CD4-positive, alpha-beta T cell (primary cell): ENCODE measurements at places on chromosomes 5 and 9.

- no peaks in the 10 kb centered on the region for H3K36me3 ChIP-seq
- H3K27ac ChIP-seq = no peak overlapping the region
- no peaks in the 10 kb centered on the region for H3K4me1 ChIP-seq
- H3K27me3 ChIP-seq = peaks cover 2% of the 10 kb centered on the region
- H3K4me3 ChIP-seq = no peak overlapping the region
These were observed 19.9 kb upstream of the KCNIP1 start for GRCh38 chr5:170483701-170484458.

DNA sequence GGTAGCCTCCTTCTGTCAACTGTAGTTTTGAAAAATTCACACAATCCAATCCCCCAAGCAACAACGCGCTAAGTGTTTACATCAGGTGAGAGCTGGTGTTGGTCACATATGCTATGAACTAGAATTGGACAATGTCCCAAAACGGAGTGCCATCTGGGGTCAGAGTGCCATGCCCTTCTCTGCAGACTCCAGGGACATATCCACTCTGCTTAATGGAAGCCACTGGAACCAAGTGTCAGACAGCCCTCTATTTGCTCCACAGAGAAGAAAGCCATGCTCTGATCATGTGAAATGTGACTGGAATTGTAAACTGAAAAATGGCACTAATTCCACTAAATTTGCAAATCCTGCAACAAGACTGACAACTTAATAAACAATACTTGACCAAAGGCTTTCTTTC lies 12.2 kb downstream of the ABCA1 start:
- no peaks in the 10 kb centered on the region for H3K36me3 ChIP-seq
- H3K27me3 ChIP-seq = no peaks in the 10 kb centered on the region
- no peak overlapping the region for H3K27ac ChIP-seq
- H3K4me1 ChIP-seq = no peaks in the 10 kb centered on the region
- DNase-seq = no peak

GRCh38 chr9:122222791-122223190 lies 6.0 kb downstream of the LHX6 start:
- no peak overlapping the region for H3K4me3 ChIP-seq
- H3K27ac ChIP-seq = no peak overlapping the region
- peaks cover 26% of the 10 kb centered on the region for H3K4me1 ChIP-seq
- peaks cover 80% of the 10 kb centered on the region for H3K27me3 ChIP-seq
- H3K36me3 ChIP-seq = no peaks in the 10 kb centered on the region

DNA sequence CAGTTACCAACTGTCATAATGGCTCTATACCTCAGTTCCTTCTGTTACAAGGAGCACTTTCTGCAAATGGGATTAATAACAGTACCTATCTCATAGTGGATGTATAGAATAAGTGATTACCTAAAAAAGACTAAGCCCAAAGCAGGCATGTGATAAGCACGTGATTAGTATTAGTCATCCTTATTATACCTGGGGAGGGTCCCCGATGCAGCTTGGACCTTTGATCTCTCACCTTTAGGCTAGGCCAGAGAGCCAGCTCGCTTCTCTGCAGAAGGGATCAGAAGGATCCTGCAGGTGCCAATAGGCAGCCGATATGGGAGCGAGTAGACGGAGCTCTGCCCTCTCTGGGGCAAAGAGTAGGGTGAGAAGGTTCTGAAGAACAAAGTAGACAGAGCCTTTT lies 4.0 kb downstream of the JADE2 start:
- H3K36me3 ChIP-seq = peaks cover 26% of the 10 kb centered on the region
- H3K4me1 ChIP-seq = peaks cover 72% of the 10 kb centered on the region
- H3K27me3 ChIP-seq = no peaks in the 10 kb centered on the region
- no peak for DNase-seq
- no peak overlapping the region for H3K27ac ChIP-seq

- H3K27me3 ChIP-seq = no peaks in the 10 kb centered on the region
- H3K4me1 ChIP-seq = no peaks in the 10 kb centered on the region
- DNase-seq = no peak
- H3K36me3 ChIP-seq = peaks cover 9% of the 10 kb centered on the region
- no peak overlapping the region for H3K4me3 ChIP-seq
These were observed 12.5 kb downstream of the CARD6 start for GRCh38 chr5:40853632-40854192.

- H3K4me3 ChIP-seq = peak within 1 kb of the TSS; percentile 82
- DNase-seq = peak; percentile 19
- H3K36me3 ChIP-seq = no peaks in the 10 kb centered on the region
- peaks cover 22% of the 10 kb centered on the region for H3K27me3 ChIP-seq
These were observed at the start of gene SEPTIN8 for GRCh38 chr5:132777209-132778069. Gene SEPTIN8 (minus strand): TSS chr5:132777239. CDS start chr5:132777137, 102 bp downstream.

DNA sequence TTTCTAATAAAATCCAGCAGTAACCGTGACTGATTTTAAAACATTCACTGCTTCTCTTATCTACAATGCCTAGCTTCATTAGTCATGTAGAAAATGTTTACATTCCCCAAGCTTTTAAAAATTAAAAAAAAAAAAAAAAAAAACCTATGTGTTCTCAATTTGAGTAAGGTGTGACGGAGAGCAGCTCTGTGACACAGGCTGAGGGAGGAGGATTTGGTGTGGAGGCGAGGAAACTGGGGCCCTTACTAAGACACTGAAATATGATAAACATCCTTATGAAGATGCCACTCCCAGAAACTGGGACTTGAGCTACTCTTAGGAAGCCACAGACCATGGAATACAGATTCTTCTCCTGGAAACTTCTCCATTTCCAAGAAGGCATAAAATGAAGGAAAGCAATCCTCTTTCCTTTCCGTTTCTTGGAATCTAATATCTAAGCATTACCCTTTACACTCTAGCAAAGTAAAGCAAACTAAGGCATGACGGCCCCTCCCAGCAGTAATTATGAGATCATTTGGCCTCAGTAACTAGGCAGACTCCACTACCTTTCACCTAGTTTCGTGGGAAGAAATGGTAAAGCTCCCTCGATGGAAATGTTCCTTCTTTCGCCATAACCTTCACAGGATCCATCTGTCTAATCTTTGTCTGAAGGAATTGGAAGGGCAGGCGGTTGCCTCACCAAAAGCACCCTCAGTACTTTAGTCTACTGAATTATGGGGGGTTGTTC lies 23.5 kb downstream of the GRAMD2B start:
- no peak overlapping the region for H3K27ac ChIP-seq
- no peak overlapping the region for H3K4me3 ChIP-seq
- DNase-seq = peak; percentile 39
- H3K4me1 ChIP-seq = peaks cover 58% of the 10 kb centered on the region

DNA sequence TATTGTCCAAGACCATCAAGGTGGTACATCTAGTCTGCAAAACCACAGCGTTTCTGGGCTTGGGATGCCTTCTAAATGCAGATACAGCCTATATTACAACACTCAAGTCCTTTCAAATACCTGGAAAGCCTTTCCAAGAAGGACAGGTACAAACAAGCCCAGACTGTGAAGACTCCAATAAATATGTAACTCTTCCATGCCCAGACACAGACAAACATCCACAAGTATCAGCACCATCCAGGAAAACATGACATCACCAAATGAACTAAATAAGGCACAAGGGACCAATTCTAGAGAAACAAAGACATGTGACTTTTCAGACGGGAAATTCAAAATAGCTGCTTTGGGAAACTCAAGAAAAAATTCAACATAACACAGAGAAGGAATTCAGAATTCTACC lies 152.7 kb upstream of the POC5 start:
- no peaks in the 10 kb centered on the region for H3K36me3 ChIP-seq
- H3K27ac ChIP-seq = no peak overlapping the region
- DNase-seq = no peak
- no peaks in the 10 kb centered on the region for H3K4me1 ChIP-seq
- peaks cover 8% of the 10 kb centered on the region for H3K27me3 ChIP-seq
- no peak overlapping the region for H3K4me3 ChIP-seq

DNA sequence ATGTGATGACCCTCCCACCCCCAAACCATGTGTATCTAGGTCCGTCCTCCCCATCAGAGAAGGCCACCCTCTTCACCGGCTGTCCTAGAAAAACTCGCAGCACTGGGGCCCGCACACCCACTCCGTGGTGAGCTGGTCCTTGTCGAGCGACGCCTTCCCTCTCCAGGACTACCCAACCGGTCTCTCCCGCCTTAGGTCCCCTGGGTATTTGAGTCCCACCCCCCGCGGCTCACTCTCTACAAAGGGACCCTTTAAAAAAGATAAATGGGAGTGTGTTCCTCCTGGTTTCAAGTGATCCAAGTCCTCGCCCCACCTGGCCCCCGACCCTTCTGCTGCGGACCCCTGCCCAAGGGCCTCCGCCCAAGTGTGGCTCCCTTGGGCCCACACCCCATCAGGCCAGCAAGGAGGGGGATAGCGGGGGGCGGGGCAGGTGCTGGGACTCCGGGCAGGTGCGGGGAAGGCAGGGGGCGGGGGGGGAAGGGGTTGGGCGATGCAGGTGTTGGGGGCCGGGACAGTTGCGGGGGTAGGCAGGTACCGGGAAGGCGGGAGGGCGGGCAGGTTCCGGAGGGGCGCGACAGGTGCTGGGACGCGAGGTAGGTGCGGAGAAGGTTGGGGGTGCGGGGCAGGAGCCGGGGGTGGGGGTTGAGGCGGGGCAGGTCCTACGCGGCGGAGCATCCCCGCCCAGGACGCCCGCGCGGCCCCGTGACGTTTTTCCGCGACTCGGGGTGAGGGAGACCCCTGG lies 970 bp upstream of the ARRDC1 start:
- no peak overlapping the region for H3K27ac ChIP-seq
- no peaks in the 10 kb centered on the region for H3K27me3 ChIP-seq
- H3K4me1 ChIP-seq = peaks cover 31% of the 10 kb centered on the region
- peaks cover 4% of the 10 kb centered on the region for H3K36me3 ChIP-seq

DNA sequence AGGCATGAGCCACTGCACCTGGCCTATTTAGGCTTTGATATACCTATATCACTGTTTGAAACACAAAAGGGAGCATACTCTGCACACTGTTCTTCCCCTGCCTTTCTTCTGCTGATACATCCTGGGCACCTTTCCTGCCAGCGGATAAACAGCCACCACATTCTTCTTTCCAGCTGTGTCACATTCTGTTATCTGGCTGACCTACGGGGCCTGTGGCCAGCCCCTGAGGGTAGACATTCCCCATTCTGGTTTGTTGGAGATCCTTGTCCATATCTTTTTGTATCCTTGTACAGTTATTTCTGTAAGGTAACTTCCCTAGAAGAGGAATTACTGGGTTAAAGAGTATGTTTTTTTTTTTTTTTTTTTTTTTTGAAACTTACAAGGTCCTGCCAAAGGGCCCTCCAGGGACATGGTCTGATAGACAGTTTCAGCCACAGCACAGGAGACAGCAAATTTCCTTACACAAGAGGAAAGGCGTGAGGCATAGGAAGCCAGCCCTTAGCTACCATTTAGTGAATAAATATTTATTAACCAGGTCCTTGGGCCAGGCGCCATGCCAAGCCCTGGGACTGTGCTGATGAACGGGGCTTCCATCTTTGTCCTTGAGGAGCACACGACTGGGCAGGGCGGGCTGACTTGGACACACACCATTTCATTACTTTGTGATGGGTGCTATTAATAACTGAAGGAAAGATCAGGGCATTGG lies 57.8 kb downstream of the ERGIC1 start:
- peaks cover 24% of the 10 kb centered on the region for H3K36me3 ChIP-seq
- DNase-seq = no peak
- no peak overlapping the region for H3K4me3 ChIP-seq
- no peak overlapping the region for H3K27ac ChIP-seq
- H3K27me3 ChIP-seq = no peaks in the 10 kb centered on the region

GRCh38 chr5:123456242-123456641 lies 33.0 kb upstream of the CEP120 start:
- DNase-seq = no peak
- H3K27me3 ChIP-seq = no peaks in the 10 kb centered on the region
- H3K27ac ChIP-seq = no peak overlapping the region
- H3K4me1 ChIP-seq = no peaks in the 10 kb centered on the region
- no peak overlapping the region for H3K4me3 ChIP-seq

DNA sequence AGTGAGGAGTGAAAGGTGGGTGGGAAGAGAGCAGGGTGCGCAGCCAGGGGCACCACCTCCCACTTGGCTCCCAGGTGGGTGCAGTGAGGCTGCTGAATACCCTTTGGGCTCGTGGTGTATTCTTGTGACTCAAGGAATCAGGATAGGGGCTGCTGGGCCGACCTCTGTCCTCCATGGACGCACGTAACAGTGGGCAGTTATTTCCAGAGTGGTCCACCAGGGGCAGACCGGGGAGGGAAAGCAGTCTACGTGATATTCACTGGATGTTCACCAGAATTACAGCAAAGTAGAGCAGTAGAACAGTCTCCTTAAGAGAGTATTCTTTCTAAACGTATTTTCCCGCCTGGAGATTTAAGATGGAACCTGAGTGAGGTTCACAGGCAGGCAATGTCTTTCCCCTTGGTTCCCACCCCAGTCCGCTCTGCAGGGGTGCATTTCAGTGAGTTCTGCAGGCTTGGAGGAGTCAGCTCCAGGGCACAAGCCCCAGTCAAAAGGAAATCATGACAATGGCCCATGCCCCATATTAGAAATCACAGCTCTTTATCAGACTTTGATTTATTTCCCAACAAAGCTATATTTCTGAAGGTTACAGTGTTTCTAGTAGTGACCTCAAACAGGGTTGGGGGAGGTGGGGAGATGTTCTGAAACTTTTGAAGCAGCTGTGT lies 88.7 kb downstream of the SYK start:
- H3K4me3 ChIP-seq = no peak overlapping the region
- H3K36me3 ChIP-seq = no peaks in the 10 kb centered on the region
- no peaks in the 10 kb centered on the region for H3K4me1 ChIP-seq
- no peak for DNase-seq

DNA sequence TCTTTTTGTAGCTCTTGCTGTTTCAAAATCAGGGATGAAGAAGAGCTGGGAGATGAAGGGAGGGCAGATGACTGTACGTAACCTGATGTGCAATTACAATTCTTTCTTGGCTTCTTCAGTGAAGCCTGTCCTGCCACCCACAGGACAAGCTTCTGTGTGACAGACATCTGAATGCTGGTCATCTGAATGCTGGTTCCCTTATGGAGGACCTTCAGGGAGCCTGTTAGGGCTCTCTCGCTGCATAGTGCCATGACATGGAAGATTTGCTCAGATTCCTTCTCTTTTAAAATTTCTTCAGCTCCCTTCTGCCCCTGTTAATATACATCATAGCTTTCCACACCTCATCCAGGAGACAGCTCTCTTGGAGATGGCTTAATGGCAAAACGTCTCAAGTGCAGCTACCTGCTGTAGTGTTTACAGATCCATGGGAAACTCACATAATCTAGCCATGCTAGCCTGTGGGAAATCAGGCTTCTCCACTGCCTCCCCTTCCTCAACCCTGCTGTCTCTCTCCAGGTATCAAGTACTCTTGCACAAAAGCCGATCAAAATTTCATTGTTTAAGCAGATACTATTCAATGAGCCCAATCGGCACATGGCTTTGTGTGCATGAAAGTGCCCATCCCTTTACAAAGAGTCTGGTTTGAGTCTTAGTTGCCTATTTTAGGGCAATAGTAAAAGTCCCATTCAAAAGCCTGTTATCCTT lies 134.6 kb downstream of the RAB3C start:
- H3K4me1 ChIP-seq = no peaks in the 10 kb centered on the region
- H3K4me3 ChIP-seq = no peak overlapping the region
- no peak for DNase-seq
- H3K27ac ChIP-seq = no peak overlapping the region

- H3K4me3 ChIP-seq = no peak overlapping the region
- peaks cover 27% of the 10 kb centered on the region for H3K4me1 ChIP-seq
- no peak overlapping the region for H3K27ac ChIP-seq
- H3K36me3 ChIP-seq = peaks cover 10% of the 10 kb centered on the region
These were observed 47.9 kb downstream of the NACC2 start for GRCh38 chr9:136047076-136047774.
